ENCODE measurements at places on chromosomes 2 and 18.

- H3K36me3 ChIP-seq = no peaks in the 10 kb centered on the region
- no peak overlapping the region for H3K27ac ChIP-seq
- no peak overlapping the region for H3K4me3 ChIP-seq
- H3K4me1 ChIP-seq = no peaks in the 10 kb centered on the region
- no peak for DNase-seq
Measured at GRCh38 chr2:3759331-3759730, 56.0 kb downstream of the DCDC2C start.

GRCh38 chr2:221581986-221582385 lies 9.9 kb upstream of the EPHA4 start:
- H3K36me3 ChIP-seq = no peaks in the 10 kb centered on the region
- H3K27me3 ChIP-seq = peaks cover 32% of the 10 kb centered on the region
- DNase-seq = no peak

DNA sequence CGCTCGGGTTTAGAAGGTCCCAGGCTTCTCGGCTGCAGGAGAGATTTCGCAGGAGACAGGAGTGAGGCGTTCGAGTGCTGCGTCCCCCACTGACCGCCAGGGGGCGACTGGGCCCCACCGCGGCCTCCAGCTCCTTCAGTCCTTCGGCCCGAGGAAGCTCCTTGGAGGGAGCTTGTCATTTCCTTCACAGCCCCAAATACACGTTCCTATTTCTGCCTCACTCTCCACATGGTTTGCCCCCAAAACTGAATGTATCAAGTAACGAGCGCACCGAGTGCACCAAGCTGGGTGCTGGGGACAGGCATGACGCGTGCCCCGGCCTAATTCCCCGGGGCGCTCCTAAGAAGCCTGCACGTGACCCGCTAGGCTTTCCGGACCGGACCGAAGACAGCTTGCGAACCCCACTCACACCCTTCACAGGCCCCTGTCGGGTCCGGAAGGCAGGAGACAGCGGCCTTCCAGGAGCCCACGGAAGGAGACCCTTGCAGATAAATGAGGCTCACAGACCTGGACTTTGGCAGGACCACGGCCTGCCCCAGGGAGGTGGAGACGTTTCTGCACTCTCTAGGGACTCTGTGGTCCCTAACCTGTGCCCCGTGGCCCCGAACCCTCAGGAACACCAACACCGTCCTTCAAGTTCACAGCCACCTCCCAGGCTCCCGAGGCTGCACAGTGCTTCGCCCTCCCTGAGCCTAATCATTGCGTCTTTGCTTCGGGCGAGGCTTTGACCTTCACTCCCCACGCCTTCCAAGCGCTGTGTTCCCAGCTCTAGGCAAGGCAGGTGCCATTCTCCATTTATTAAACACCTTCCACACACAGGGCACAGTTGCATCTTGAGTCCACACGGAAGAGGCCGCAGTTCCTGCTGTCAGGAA lies 13.0 kb upstream of the FAHD2A start:
- H3K36me3 ChIP-seq = no peaks in the 10 kb centered on the region
- H3K27me3 ChIP-seq = no peaks in the 10 kb centered on the region
- no peak overlapping the region for H3K27ac ChIP-seq
- no peaks in the 10 kb centered on the region for H3K4me1 ChIP-seq
- peak; percentile 41 for DNase-seq
- no peak overlapping the region for H3K4me3 ChIP-seq

DNA sequence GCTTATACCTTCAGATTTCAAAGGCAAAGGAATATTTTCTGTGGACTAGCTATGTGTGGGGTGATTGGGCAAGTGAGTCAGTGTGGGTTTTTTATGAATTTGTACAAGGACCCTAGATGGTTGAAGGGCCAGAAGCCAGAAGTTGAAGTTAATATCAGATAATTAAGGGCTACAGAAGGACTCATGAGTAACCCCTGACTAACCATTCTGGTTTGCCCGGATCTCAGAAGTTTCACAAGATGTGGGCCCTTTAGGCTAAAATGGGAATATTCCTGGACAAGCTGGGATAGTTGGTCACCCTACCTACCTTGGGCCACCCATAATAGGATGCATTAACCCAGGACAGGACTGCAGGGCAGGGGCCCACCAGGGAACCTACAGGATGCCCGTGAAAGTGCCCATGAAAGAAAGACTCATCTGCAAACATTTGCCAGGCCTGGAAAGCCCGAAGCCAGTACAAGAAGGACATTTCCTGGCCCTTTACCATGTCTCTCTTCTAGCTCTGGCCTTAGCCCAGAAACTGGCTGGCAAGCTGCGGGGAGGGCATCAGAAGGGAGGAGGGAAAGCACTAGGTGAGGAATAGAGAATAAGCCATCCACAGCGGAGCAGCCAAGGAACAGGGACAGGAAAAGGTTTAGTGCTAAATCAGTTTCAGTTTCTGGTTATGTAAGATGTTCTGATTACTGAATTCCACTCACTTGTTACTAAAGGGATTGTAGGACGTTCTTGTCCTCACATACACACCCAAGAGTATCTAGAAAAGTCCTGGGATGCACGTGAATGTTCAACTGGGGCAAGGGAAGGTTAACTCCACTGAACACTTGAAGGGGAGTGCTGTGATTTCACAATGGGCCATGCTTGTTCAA lies 33.6 kb downstream of the GCG start:
- no peaks in the 10 kb centered on the region for H3K27me3 ChIP-seq
- H3K4me1 ChIP-seq = peaks cover 33% of the 10 kb centered on the region

DNA sequence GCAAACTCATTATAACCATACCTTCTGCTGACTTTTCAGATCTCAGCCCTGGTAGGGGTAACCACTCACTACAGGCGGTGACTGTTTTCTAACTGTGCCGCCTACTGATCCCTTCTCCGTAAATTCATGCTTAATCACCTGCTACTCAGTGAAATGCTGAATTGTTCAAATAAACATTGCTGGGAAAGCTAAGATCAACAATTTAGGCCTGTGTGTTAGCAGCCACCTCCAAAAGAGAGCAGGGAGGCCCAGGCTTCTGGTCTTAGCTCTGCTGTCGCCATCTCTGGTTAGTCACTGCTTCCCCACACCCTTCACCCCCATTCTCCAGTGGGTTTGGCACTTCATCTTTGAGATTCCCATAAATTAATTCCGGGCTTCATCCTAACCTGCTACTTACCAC lies 21.8 kb upstream of the NT5C1B start:
- DNase-seq = no peak
- H3K27me3 ChIP-seq = no peaks in the 10 kb centered on the region
- no peak overlapping the region for H3K4me3 ChIP-seq
- H3K4me1 ChIP-seq = no peaks in the 10 kb centered on the region
- H3K27ac ChIP-seq = no peak overlapping the region

Measured in RWPE2 (cell line).